OCI-LY7 (cell line): ENCODE measurements at places on chromosomes 1 and 21.

GRCh38 chr1:10973552-10973951 is 38.9 kb upstream of the TARDBP start:
- no peak for DNase-seq

DNA sequence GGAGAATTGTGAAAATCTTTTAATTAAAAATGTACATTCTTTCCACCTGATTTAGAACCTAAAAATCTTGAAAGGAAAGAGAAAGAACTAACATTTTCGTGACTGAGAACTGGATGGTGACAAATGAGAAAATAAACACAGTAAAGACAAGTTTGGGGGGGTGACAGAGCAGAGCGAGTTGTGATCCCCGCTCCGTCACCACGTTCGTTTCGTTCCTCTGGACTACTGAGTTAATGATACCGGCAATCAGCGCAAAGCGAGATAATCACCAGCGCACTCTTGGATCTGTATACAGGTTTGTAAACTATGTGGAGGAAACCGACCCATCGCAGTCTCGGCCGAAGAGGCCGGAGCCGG is 31.2 kb upstream of the CFAP126 start:
- DNase-seq: no peak

GRCh38 chr1:41464885-41465284 is 19.6 kb downstream of the EDN2 start:
- no peak for DNase-seq

DNA sequence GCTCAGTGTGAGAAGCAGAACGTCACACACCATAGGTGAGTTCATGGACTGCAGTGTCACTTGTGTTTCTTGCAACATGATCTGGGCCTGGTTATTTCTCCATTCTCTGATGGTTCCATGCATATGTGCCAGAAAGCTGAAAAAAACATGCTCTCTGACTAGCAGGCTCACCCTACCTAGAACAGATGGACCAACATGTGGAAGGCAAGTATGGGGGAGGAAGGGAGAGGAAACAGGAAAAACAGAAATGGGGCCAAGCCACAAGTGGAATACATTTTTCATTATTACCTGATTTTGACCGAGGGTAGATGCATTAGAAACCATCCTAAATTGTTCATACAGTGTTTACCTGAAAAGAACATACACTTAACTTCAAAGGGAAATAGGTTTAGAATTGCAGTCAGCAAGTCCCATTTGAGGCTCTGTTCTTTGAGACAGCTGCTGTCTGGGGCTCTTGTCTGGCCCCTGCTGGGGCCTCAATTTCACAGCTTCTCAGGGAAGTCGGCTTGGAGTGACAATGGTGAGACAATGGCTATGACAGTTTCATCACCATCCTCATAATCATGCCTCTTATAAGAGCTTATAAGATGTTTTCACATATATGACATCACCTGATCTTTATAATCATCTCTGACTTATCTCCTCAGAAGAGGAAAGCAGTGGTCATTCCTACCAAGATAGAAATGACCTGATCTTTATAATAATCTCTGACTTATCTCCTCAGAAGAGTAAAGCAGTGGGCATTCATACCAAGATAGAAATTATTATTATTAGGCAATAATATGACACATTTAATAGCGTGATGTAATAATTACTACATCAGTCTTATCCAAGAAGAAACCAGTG is 327.3 kb downstream of the SIPA1L2 start:
- no peak for DNase-seq
